ENCODE measurements at places on chromosomes 4 and X. TPM values are rescaled to one million over a fixed set of nuclear protein-coding genes. Genes with fewer than 3 reads are reported as not detected.

The MAGEC3 gene
- not detected for total RNA-seq

The FGFR3 gene
- 2.2 TPM for total RNA-seq

The SFRP2 gene
- total RNA-seq = not detected

The AMER1 gene
- total RNA-seq = 2.7 TPM

The CD38 gene
- total RNA-seq = 10.1 TPM

The TMPRSS11B gene
- not detected for total RNA-seq

The PASD1 gene
- not detected for total RNA-seq

The IL21 gene
- total RNA-seq = not detected

The F8A3 gene
- total RNA-seq = 0.93 TPM

The GRK4 gene
- total RNA-seq = 1.3 TPM

The DUSP9 gene
- 1.6 TPM for total RNA-seq

The USP38 gene
- 8.9 TPM for total RNA-seq

The FGFBP2 gene
- 0.15 TPM for total RNA-seq

The TMEM165 gene
- 60.2 TPM for total RNA-seq

The SPP1 gene
- total RNA-seq = 151 TPM

The STARD8 gene
- total RNA-seq = 1.9 TPM

The TRIML2 gene
- 64.1 TPM for total RNA-seq

The MTMR8 gene
- total RNA-seq = 0.33 TPM

The LIMCH1 gene
- total RNA-seq = 37.9 TPM

The TLL1 gene
- 0.15 TPM for total RNA-seq

The XKRX gene
- total RNA-seq = 0.24 TPM

The SLC6A14 gene
- total RNA-seq = not detected

The SYTL4 gene
- total RNA-seq = 2.8 TPM

The RHOXF2 gene
- not detected for total RNA-seq

The F9 gene
- total RNA-seq = not detected

The CHRDL1 gene
- 0.06 TPM for total RNA-seq

The CENPVL2 gene
- total RNA-seq = not detected

The CRMP1 gene
- 3.2 TPM for total RNA-seq

The C4orf46 gene
- 9.3 TPM for total RNA-seq

The ADGRL3 gene
- total RNA-seq = 0.05 TPM

The GSPT2 gene
- 8.2 TPM for total RNA-seq

The TMSB15C gene
- 0.27 TPM for total RNA-seq

The ZCCHC18 gene
- 0.07 TPM for total RNA-seq

The TMLHE gene
- 10.8 TPM for total RNA-seq

All from A549 treated with CORT108297 at 1 μM for 4 hours (cell line).